ENCODE measurements at places on chromosomes 1 and 21. TPM values are rescaled to one million over a fixed set of nuclear protein-coding genes. Genes with fewer than 3 reads are reported as not detected.

RIPPLY3 gene
- total RNA-seq, result 0.10 TPM

CTH gene
- 13.7 TPM for total RNA-seq

DIRAS3 gene
- not detected for total RNA-seq

AMY1C gene
- total RNA-seq, result not detected

ZNF648 gene
- not detected for total RNA-seq

HSD3B2 gene
- not detected for total RNA-seq

PROX1 gene
- not detected for total RNA-seq

DNA sequence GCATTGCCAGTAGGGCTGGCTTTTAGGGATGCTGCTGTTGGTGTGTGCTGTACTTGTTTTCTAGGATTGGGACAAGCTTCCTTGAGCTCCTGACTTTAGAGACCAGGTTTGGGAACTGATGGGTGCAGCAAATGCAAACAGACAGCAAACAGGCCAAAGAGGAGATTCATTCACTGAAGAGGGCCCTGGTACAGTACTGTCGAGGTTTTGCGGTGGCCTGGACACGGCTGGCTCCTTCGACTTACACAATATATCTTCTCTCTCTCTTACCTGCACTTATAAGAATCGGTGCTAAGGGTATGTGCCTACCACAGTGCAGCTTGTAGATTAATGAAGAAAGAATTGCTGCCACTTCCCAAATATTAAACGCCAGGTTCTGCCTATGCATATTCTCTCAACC, 44.6 kb downstream of the ATP1A1 start:
- peak overlapping the region; percentile 80 for H3K27ac ChIP-seq
- H3K27me3 ChIP-seq, result peaks cover 6% of the 10 kb centered on the region
- H3K36me3 ChIP-seq, result peaks cover 12% of the 10 kb centered on the region

DNA sequence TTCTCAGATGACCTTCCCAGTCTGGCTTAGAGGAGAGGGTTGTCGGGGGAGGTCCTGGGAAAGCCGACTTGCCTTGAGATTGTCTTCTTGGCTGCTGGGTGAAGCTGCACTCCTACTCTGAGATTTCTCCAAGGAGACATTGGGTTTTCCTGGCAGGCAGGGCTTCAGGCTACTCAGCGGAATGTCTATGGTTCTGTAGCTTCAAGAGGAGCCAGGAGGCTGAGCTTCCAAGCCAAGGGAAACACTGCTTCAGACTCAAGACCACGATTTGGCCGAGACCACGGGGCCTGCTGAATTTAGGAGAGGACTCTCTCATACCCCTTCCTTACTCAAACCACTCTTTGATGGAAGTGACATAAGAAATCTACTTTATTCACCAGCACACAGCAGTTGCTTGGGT, 67.8 kb downstream of the NTMT2 start:
- no peak overlapping the region for H3K27ac ChIP-seq
- H3K36me3 ChIP-seq, result no peaks in the 10 kb centered on the region
- no peaks in the 10 kb centered on the region for H3K4me1 ChIP-seq

DNA sequence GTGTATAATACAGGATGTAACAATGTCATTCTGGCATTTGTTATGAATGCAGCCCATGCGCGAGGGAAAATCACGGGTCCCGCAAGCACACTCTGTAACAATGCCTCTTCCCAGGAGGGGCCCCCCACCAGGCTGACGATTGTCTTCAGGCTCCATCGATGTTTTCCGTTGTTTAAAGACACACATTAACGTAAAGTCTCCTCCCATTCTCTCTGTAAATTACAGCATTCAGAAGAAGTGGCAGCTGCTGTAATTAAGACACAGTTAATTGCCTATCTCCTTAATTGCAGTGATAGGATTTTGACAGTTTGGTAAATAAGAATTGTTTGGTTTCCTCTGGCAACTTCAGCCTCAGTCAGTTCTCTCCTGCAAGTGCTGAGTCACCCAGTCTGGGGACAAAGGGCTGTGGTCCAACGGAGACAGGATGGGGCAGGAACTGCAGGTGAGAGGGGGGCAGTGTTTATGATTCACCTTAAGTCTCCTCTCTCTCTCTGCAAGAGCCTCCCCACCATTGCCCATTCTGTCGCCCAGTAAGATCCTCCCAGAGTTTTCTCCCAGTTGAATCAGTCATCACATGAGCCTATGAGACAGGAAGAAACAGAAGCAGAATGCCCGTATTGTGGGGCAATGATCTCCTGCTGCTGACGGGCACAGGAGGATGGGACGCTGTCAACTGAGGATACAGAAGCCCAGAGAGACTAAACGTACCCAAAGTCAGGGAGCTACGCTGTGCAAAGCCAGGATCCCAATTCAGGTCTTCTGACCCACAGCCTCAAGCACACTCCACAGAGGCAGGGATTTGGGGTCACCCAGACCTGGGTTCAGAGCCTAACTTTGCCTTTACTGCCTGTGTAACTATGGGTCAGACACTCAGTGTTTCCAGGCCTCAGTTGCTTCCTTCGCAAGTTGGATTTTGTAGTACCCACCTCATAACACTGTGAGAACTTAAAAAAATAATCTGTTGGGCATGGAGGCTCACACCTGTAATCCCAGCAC, 110.0 kb downstream of the ADSS2 start:
- DNase-seq, result no peak
- H3K4me3 ChIP-seq, result no peak overlapping the region
- peak overlapping the region; percentile 86 for H3K27ac ChIP-seq
- H3K4me1 ChIP-seq, result peaks cover 9% of the 10 kb centered on the region
- H3K27me3 ChIP-seq, result no peaks in the 10 kb centered on the region

DNA sequence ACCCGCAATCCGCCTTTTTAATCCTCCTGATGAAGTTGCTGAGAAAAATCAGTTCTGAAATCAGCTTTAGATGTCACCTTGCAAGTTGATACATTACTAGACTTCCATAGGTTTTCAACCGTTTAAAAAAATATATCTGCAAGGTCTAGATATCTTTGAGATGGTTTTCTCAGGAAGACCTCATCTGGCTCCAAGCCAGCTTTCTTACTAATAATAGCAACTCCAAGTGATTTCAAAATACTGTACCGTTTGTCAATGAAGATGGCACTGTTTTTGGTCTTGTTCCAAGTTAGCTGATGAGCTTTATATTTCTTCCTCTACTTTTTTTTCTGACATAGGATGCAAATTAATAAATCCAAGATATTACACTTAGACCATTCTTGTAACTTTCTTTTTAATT, 40.3 kb downstream of the LRRC8C start:
- peaks cover 89% of the 10 kb centered on the region for H3K4me1 ChIP-seq
- peak overlapping the region; percentile 57 for H3K27ac ChIP-seq
- no peaks in the 10 kb centered on the region for H3K27me3 ChIP-seq
- H3K4me3 ChIP-seq, result no peak overlapping the region

- no peak for DNase-seq
- no peak overlapping the region for H3K4me3 ChIP-seq
- H3K27me3 ChIP-seq, result no peaks in the 10 kb centered on the region
- peaks cover 5% of the 10 kb centered on the region for H3K4me1 ChIP-seq
- H3K27ac ChIP-seq, result no peak overlapping the region
- no peaks in the 10 kb centered on the region for H3K36me3 ChIP-seq
These were observed 9.0 kb downstream of the CLDN19 start for GRCh38 chr1:42730988-42731387.

- DNase-seq, result no peak
- H3K36me3 ChIP-seq, result no peaks in the 10 kb centered on the region
- no peaks in the 10 kb centered on the region for H3K27me3 ChIP-seq
- no peak overlapping the region for H3K27ac ChIP-seq
- H3K4me3 ChIP-seq, result no peak overlapping the region
These were observed 2.5 kb upstream of the PADI6 start for GRCh38 chr1:17369466-17369865.

DNA sequence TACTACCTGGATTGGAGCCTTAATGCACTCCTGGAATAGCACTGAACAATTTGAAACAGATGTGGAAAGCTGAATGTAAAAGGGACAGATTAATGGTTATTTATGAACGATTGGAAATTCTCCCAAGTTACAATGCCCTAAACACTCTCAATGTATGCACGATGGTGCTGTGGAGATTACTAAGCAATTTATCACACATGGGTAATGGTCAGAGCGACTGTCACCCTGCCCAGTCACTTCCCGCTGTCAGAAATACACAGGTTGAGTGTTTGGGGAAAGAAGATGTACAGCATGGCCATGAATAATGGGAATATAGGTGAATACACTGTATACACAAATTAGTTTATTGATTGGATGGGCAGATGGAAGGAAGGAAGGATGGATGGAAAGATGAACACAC, 342.4 kb downstream of the VAV3 start:
- H3K27ac ChIP-seq, result no peak overlapping the region
- no peaks in the 10 kb centered on the region for H3K36me3 ChIP-seq
- H3K4me1 ChIP-seq, result peaks cover 6% of the 10 kb centered on the region
- H3K27me3 ChIP-seq, result peaks cover 1% of the 10 kb centered on the region
- no peak for DNase-seq

DNA sequence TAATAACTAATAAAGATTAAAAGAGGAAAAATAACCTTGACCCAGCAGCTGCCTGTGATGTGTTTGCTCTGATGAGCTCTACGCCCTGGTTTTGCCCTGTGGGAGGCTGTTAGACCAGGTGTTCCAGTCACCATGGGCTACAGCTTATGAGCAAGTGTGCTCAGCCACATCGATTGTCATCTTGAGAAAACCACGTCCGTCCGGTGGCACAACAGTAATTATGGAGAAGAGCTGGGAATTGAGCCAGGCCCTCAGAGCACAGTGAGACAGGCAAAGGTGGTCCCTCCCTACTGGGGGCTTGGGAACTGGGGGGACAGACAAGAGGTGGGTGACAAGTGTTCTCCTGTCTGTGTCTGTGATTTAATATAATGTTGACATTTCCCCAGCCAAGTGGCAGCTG, 420.5 kb downstream of the MATN1 start:
- H3K4me1 ChIP-seq, result no peaks in the 10 kb centered on the region
- H3K27ac ChIP-seq, result no peak overlapping the region
- H3K36me3 ChIP-seq, result no peaks in the 10 kb centered on the region
- no peak overlapping the region for H3K4me3 ChIP-seq
- H3K27me3 ChIP-seq, result peaks cover 7% of the 10 kb centered on the region

GRCh38 chr1:37410815-37411214, 63.6 kb upstream of the ZC3H12A start:
- no peaks in the 10 kb centered on the region for H3K4me1 ChIP-seq
- H3K4me3 ChIP-seq, result no peak overlapping the region
- no peaks in the 10 kb centered on the region for H3K36me3 ChIP-seq
- no peak for DNase-seq
- H3K27me3 ChIP-seq, result no peaks in the 10 kb centered on the region

- DNase-seq, result no peak
- H3K36me3 ChIP-seq, result no peaks in the 10 kb centered on the region
- no peak overlapping the region for H3K4me3 ChIP-seq
- no peak overlapping the region for H3K27ac ChIP-seq
- H3K27me3 ChIP-seq, result peaks cover 20% of the 10 kb centered on the region
These were observed 8.3 kb upstream of the TINAGL1 start for GRCh38 chr1:31567956-31568570.

GRCh38 chr21:45973475-45974072, 8.0 kb upstream of the COL6A1 start:
- H3K4me1 ChIP-seq, result peaks cover 7% of the 10 kb centered on the region
- peak overlapping the region; percentile 83 for H3K4me3 ChIP-seq
- peak; percentile 64 for DNase-seq
- H3K36me3 ChIP-seq, result no peaks in the 10 kb centered on the region
- H3K27me3 ChIP-seq, result peaks cover 30% of the 10 kb centered on the region
- peak overlapping the region; percentile 67 for H3K27ac ChIP-seq

Measured in activated T-helper 1 cell treated with anti-CD3 and anti-CD28 coated beads, Interleukin-12 subunit alpha, Interleukin-12 subunit beta, Interleukin-2, Interleukin-4 antibody, amounts not matched to agents 30 ng/mL and 10 ng/mL and 1 ng/mL, durations not matched to agents 14 hours and 24 hours and 36 hours (primary cell).